GM12864 (cell line): ENCODE measurements at places on chromosomes 16 and 17.

GRCh38 chr16:28025631-28026030 is 37.9 kb downstream of the GSG1L start:
- no peak for DNase-seq

GRCh38 chr17:17186051-17186450 is 20.1 kb downstream of the PLD6 start:
- DNase-seq, result peak; percentile 61

- no peak for DNase-seq
These were observed 42.9 kb downstream of the BPTF start for GRCh38 chr17:67868176-67868575.

DNA sequence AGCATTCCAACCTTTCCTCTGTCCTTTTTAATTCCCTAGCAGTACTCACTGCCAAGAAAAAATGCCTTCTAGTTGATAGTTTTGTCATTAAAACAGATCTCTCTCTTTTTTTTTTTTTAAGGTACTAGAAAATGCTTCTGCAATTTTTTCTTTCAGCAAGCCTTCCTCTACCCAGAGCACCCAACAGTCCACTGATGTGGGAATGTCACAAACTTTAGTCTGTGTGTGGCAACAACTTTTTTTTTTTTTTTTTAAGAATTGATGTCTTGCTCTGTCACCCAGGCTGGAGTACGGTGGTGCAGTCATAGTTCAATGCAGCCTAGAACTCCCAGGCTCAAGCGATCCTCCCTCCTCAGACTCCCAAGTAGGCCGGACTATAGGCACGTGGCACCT is 34.7 kb downstream of the CDRT15 start:
- no peak for DNase-seq

- peak; percentile 89 for DNase-seq
These were observed 1.3 kb downstream of the ZNF821 start for GRCh38 chr16:71882505-71883167.

GRCh38 chr17:83146347-83146746 is 66.9 kb downstream of the METRNL start:
- DNase-seq, result no peak

- no peak for DNase-seq
These were observed 92.5 kb downstream of the SDK2 start for GRCh38 chr17:73551759-73552158.

GRCh38 chr17:50686494-50687199 is 21.1 kb downstream of the ANKRD40 start:
- DNase-seq, result no peak

- DNase-seq, result no peak
These were observed 633 bp downstream of the ZNF843 start for GRCh38 chr16:31441956-31442355.

GRCh38 chr17:18356624-18357023 is 6.7 kb downstream of the SHMT1 start:
- no peak for DNase-seq

- DNase-seq, result no peak
These were observed 215.9 kb upstream of the GSE1 start for GRCh38 chr16:85396879-85397871.

GRCh38 chr17:17641621-17642409 is 39.4 kb upstream of the RAI1 start:
- DNase-seq, result peak; percentile 44

GRCh38 chr16:9039210-9039609 is 52.2 kb upstream of the HAPSTR1 start:
- DNase-seq, result no peak

GRCh38 chr17:81380666-81381518 is 14.4 kb upstream of the BAHCC1 start:
- no peak for DNase-seq

DNA sequence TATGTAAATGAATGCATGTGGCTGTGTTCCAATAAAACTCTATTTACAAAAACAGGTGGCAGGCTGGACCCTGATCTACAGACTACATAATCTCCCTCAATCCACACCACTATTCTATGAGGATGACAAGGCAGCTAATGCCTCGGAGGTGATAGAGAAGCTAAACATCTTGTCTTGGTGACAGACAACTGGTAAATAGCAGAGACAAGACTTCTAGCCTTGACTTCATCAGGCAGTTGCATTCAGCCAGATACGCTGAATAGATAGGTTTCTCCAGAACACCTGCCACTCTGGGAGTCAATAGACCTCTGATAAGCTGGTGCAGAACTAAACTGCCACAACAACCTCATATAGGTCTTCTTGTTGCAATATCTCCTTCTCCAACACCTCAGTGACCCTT is 3.3 kb downstream of the ATPAF2 start:
- DNase-seq, result no peak
